ENCODE measurements at places on chromosomes 7 and 10. TPM values are rescaled to one million over a fixed set of nuclear protein-coding genes. Genes with fewer than 3 reads are reported as not detected.

Gene CAMK2B
- total RNA-seq = 0.13 TPM

Gene SKAP2
- 12.9 TPM for total RNA-seq

Gene PDGFA
- 1.5 TPM for total RNA-seq

Gene TMEM229A
- total RNA-seq = not detected

Gene DGKI
- not detected for total RNA-seq

Gene HOXA11
- total RNA-seq = not detected

Gene LRWD1
- total RNA-seq = 14.5 TPM

Gene PIP
- total RNA-seq = not detected

DNA sequence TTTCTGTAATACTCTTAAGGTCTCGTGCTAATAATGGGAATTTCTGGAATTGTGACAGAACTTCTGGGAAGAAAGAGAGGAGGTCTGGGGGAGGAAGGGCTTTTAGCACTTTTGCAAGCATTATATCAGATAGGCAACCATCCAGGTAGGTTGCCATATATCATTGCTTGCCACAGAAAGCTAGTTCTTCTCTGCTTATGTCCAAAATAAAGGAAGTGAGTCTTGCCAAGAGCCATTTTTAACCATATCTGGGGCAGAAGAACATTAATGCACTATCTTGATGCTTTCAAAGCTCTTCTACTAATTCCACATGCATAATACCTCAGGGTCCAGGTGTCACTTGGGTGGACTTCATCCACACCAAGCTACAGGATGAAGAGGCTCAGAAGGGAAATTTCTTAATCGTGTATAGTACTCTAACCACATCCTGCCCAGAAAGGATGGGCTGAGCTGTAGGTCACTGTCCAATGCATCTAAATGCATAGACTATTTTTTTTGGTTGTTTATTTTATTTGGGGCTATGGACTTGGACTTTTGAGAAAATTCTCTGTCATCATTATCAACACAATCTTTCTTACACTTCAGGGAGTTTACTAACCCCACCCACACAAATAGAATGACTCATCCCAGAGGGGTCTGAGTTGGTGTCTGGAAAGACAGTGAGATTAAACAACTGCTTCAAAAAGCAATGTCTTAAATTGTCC, 68.9 kb upstream of the ADO start:
- no peaks in the 10 kb centered on the region for H3K27me3 ChIP-seq
- H3K27ac ChIP-seq = no peak overlapping the region
- H3K36me3 ChIP-seq = no peaks in the 10 kb centered on the region
- no peaks in the 10 kb centered on the region for H3K4me1 ChIP-seq
- DNase-seq = no peak

DNA sequence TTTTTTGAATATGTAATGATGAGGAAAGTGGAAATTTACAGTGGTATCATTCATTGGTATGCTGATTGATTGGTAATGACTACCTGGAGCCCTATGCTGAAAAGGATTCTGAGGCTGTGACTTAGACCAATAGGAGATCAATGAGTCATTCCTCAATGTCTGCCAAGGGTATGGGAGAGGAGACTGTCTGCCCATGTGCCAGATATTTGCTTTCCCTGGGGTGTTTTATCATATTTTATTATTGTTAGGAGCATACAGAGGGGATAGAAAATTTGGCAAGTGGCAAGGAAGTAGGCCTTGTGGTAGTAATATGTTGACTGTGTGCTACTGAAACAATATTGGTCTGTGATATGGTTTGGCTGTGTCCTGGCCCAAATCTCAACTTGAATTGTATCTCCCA, 54.8 kb downstream of the ASAH2B start:
- peaks cover 11% of the 10 kb centered on the region for H3K4me1 ChIP-seq
- H3K4me3 ChIP-seq = no peak overlapping the region
- H3K27ac ChIP-seq = no peak overlapping the region
- no peaks in the 10 kb centered on the region for H3K36me3 ChIP-seq
- DNase-seq = no peak

GRCh38 chr7:72674394-72674793, 153.6 kb downstream of the TYW1B start:
- H3K36me3 ChIP-seq = no peaks in the 10 kb centered on the region
- no peak overlapping the region for H3K4me3 ChIP-seq
- no peaks in the 10 kb centered on the region for H3K27me3 ChIP-seq

- no peak overlapping the region for H3K27ac ChIP-seq
- H3K4me3 ChIP-seq = no peak overlapping the region
- no peak for DNase-seq
- no peaks in the 10 kb centered on the region for H3K27me3 ChIP-seq
Observed at GRCh38 chr7:29958667-29959358, 30.8 kb downstream of the SCRN1 start.

DNA sequence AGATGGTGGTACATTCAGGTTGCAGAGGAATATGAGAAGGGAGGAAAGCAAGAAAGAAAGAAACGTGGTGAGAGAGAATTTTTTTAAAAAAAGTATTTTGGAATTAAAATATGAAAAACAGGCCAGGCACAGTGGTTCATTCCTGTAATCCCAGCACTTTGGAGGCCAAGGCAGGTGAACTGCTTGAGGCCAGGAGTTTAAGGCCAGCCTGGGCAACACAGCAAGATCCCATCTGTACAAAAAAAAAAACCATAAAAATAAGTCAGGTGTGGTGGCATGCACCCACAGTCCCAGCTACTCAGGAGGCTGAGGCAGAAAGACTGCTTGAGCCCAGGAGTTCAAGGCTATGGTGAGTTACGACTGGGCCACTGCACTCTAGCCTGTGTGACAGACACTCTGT, 112.1 kb downstream of the PARD3 start:
- no peak for DNase-seq
- no peaks in the 10 kb centered on the region for H3K27me3 ChIP-seq
- peaks cover 76% of the 10 kb centered on the region for H3K4me1 ChIP-seq
- no peaks in the 10 kb centered on the region for H3K36me3 ChIP-seq
- no peak overlapping the region for H3K4me3 ChIP-seq

DNA sequence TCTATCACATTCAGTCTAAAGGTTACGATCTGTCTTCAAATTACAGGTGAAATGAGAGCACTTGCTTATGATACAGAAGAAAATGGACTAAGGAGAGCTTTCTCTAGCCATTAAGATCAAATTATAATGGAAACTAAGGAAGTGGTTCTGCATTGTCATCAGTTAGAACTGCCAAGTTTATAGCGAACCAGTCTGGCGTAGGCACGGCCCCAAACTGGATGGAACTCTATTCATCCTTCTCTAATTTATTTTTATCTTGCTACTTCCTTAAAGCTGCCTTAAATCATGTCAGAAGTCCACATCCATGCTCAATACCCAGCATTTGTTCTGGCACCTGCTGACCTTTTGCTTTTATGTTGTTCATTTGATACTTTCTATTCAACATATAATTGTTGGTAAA, 63.7 kb upstream of the APBB1IP start:
- H3K27ac ChIP-seq = no peak overlapping the region
- DNase-seq = no peak
- H3K27me3 ChIP-seq = no peaks in the 10 kb centered on the region

DNA sequence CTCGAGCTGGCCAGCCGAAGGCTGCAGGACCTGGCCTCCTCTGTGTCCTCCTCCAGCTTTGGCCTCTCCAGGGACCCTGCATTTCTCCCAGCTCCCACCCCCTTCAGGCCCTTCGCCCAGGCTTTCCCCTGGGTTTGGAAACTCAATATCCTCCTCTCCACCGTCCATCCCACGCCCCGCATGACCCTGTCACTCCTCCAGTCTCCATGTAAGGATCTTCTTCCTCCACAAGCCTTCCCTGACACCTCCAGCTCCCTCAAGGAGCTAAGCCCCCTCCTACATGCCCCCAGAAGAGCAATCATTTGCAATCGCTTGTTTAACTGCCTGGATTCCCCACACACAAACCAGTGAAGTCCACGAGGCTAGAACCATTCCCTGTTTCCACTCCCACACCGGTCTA, 24.6 kb upstream of the TMEM213 start:
- H3K36me3 ChIP-seq = no peaks in the 10 kb centered on the region
- H3K4me1 ChIP-seq = peaks cover 36% of the 10 kb centered on the region
- DNase-seq = no peak
- no peak overlapping the region for H3K27ac ChIP-seq

GRCh38 chr7:144019457-144019856, 19.3 kb downstream of the OR6B1 start:
- H3K4me1 ChIP-seq = no peaks in the 10 kb centered on the region
- H3K27me3 ChIP-seq = no peaks in the 10 kb centered on the region
- peak; percentile 69 for DNase-seq
- H3K36me3 ChIP-seq = no peaks in the 10 kb centered on the region
- H3K4me3 ChIP-seq = no peak overlapping the region

GRCh38 chr7:131899271-131900030, 343.0 kb upstream of the PODXL start:
- no peak overlapping the region for H3K4me3 ChIP-seq
- H3K27ac ChIP-seq = no peak overlapping the region
- H3K27me3 ChIP-seq = no peaks in the 10 kb centered on the region
- no peaks in the 10 kb centered on the region for H3K4me1 ChIP-seq
- no peak for DNase-seq

- no peak overlapping the region for H3K27ac ChIP-seq
- H3K4me1 ChIP-seq = peaks cover 51% of the 10 kb centered on the region
- H3K36me3 ChIP-seq = no peaks in the 10 kb centered on the region
Observed at GRCh38 chr7:2528481-2529095, 9.0 kb downstream of the LFNG start.

DNA sequence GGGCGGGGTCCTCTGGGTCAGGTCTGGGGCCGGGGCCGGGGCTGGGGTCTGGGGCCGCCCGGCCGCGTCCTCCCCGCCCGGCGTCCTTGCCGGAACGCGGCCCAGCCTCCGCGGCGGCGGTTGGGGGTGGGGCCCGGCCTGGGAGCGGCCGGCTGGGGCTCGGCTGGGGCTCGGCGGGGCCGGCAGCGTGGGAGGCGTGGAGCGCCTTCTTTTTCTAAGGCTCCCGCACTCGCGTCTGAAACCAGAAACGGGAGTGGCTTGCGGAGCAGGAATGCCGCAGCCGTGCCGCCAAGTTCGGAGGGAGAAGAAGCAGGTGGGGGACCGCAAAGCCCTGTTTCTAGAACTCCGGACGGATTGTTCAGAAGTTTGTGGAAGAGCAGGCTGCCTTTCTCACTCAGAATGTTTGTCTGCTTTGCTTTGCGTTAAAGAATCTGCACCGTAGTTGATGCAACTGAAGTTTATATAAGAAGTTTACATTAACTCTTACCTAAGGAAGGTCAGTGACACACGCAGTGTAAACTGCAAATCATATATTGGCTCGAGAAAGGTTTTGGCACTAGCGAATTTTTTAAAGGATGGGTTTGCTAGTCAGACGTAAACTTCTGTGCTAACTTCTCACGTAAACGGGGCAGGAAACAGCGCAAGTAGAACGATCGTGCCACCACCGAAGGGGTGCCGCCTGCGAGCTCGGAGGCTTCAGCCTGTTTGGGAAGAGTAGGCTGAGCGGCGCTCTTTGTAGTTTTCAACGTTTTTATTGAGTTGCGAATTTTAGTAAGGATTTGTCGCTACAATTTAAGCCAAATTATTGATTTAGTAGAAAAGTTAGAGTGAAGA, 729 bp downstream of the DNAJB6 start:
- peaks cover 58% of the 10 kb centered on the region for H3K4me1 ChIP-seq
- peak overlapping the region; percentile 73 for H3K27ac ChIP-seq
- H3K27me3 ChIP-seq = no peaks in the 10 kb centered on the region
